ENCODE measurements at places on chromosomes 11 and 22.

DNA sequence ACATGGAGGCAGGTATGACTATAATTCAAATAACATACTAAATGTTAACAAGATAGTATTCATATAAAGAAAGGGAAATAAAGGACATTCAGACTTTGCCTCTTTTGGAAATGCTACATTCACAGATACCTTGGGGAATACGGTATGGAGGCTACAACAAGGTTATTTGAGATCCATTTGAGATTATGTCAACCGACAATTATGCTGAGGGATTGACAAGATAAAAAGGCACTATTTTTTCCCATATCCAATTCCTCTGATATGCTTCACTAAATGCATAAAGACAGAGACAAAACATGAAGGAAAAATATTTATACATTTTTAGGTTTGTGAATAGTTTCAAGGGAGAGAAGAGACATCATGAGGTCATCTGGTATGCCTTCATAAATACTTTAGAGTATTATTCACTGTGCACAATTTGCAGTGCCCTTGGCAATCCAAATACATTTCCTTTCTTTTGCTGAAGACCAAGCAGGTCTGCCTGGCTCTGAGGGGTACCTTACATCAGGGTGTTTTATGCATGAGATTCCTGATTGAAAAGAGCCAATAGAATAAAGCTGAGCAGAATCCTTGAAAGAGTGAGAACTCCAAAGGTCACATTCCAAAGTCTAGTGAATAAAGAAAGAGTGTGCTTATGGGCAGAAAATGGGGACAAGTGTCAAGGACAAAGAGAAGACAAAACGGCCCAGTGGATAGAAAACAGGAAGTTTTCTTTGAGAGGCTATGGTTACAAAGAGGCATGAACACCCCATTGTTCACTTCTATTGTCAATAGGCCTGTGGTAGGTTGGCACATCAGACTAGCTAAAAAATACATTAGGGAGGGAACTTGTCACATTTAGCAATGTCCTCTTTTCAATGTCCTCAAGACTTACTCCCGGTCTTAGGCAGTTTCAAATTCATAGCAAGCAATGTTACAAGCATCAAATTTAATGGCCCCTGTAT, 455.8 kb downstream of the LRRC4C start:
- no peak for DNase-seq

DNA sequence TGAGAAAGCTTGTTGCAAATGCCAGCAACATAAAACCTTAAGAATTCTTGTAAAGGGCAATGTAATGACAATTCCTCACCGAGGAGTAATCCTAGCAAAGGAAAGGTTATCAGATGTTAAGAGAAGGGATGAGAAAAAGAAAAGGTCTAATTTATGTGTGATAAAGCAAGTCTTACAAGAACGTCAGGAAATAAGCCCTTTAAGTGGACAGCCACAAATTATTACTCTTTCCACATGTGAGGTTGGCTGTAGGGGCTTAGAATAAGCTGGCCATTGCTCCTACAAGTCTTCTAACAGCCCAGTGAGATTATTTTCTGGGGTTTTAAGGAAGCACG, 9.3 kb downstream of the LAYN start:
- DNase-seq, result no peak

DNA sequence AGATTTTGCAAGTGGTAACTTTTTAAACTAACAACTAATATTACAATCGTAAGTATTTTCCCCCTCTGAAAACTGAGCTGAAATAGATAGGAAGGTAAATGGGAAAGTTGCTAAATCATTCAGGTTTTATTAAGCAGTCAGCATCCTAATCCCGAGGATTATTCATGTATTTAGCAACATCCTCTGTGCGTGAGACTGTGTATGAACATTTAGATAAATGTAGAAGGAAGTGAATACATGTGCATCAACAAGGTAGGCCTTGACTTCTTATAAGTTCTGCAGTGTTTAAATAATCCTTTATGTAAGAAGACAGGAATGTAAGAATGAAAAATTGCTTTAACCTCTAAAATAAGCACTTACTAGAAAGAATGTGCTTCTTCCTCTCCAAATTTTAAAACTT, 745.9 kb upstream of the TENM4 start:
- DNase-seq, result no peak

- DNase-seq, result no peak
Measured at GRCh38 chr11:46377831-46378230, 3.6 kb upstream of the MDK start.

DNA sequence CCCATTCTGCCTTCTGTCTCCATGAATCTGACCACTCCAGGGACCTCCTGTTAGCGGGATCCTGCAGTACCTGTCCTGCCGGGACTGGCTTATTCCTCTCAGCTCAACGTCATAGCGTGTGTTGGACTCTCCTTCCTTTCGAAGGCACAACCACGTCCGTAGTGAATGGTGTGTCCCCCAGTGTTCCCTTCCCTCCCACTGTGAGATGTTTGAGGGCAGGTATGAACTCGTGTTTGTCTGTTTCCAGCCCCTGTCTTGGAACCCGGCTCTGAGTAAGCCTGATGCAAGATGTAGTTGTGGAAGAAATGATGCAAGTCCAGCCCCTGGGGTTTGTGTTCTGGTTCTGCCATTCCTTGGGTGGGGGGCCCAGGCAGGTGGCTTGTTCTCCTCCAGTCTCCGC, 10.5 kb upstream of the MYEOV start:
- DNase-seq, result no peak

DNA sequence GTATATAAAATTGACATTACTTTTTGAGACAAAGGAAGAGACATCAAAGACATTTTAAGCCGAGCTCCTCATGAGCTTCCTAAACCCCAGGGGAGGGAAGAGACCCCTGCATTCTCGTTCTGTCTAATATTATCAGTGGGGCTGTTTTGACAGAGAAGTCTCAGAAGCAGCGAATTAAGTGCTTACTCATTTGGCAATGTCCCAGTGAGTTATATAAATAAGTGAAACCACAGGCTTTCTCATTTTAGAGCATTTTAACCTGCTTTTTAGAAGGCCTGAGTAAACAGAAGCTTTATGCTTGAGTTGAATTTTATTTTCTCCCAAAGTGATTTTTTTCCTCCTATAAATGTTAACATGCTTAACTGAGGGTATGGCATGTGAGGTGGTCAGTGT, 23.2 kb upstream of the C1QTNF4 start:
- no peak for DNase-seq

DNA sequence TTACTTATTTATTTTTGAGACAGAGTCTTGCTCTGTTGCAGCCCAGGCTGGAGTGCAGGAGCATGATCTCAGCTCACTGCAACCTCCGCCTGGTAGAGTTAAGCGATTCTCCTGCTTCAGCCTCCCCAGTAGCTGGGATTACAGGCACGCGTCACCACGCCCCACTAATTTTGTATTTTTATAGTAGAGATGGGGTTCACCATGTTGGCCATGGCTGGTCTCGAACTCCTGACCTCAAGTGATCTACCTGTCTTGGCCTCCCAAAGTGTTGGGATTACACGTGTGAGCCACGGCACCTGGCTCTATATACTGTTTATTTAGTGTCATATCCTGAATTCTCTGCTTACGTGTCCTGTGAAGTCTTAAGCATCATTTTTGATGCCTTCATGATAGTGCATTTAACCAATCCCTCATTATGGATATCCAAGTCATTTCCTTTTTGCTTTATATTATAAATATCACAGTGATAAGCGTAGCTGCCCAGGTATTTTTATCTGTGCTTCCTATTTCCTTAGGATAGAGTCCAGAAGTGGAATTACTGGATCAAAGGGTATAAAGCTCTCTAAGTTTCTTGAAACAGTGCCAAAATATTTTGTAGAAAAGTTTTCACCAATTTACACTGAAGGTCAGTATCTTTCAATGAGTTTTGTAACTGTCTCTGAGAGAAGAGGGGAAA, 871 bp upstream of the SIDT2 start:
- DNase-seq, result no peak

GRCh38 chr11:104609311-104610085, 288.8 kb downstream of the CASP12 start:
- peak; percentile 54 for DNase-seq

DNA sequence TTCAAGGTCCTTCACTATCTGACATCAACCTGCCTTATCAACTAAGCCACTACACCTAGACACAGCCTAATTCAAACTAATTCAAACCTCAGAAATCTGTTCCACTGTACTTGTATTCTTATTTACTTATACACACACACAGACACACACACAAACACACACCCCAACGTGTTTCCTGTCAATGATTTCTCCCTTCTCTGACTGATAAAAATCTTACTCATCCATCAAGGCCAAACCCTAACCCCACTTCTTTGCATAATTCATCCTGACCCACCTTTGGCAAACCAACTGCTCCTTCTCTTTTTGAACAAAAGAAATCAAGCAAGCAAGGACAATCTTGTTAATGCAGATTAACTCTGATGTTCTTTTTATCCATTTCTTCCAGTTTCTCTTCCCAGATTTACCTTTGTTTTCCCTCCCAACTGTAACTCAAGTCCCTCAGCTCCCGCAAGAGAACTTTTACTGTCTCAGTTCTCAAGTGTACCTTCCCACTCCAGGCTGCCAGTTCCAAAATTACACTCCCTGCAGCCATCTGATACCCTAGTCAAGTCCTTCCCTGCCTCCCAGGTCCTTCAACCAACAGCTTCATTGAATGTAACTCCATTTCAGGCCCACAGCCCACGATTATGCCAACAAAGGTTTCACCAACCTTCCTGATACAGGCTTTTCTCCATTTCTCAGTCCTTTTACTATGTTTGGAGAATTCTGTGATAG, 78.3 kb downstream of the PAK1 start:
- no peak for DNase-seq

DNA sequence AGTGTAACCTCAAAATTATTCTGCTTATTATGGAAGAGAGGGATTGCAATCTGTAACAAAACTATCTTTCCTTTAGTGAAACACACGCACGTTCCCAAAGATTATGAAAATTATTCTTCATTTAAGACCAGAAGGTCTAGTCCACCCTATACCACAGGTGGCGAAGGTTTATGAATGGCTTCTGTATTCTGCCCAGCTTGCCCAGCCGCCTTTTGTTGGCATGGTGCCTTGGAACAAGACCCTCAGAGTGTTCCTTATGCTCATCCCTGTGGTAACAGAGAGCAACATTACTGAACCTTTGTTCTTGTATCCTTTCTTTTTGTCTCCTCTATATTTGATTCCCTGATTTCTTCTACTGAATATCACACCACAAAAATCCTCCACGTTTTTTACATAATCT, 116.4 kb downstream of the FAR1 start:
- no peak for DNase-seq

- DNase-seq, result no peak
Measured at GRCh38 chr11:15342163-15342562, 227.4 kb downstream of the INSC start.

DNA sequence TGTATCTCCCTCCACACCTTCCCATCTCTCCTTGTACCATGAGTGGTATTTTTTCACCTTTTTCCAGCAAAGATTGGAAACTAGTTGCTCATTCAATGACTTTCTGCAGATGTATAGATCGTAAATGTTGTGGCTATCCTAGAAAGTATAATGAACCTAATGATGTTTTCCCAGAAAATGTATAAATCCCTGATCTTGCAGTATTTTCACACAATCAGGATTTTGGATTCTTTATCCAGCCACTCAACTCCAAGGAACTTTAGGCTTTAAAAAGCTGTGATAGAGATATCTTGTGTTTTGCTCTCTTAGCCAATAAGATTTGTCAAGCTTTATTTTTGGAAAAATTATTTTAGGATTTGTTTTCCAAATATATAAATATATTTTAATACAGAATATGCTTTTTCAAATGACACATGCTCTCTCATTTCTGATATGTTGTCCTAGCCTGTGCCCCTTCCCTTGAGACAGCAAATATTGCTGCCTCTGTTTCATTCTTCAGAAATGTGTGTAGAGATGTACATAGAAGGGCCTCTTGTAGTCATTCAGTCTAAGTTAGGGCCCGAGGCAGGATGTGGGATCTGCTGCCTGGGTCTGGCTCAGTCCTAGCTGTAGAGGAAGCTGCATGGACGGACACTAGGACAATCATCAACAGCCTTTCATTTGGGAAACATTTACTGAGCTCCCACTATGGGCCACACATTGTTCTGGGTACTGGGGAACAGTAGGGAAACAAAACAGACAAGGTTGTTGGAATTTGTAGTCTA, 62.4 kb downstream of the NAV2 start:
- no peak for DNase-seq

DNA sequence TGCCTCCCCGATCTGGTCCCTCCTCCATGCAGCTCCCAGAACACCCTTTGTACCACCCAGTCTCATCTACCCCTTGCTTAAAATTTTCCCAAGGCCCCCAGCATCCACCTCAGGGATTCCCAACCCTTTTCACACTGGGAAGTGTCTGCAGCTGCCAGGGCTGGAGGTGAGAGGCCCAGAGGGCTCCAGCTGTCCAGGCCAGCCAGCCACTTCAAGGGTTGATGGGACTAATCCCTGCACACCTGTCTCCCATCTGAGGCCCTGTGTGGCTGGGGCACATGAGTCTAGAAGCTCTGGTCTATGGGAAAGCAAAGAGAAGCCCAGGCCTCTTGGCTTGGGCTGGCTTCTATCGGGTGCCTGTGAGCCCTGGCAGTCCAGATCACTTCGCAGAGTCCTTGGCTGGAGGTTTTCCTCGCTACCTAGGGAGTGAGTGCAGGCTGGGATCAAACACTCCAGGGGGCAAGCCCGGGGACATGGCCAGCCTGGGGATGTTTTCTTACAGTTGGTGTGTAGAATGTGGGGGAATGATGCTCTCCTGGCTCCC, 41.1 kb upstream of the TPBGL start:
- no peak for DNase-seq

DNA sequence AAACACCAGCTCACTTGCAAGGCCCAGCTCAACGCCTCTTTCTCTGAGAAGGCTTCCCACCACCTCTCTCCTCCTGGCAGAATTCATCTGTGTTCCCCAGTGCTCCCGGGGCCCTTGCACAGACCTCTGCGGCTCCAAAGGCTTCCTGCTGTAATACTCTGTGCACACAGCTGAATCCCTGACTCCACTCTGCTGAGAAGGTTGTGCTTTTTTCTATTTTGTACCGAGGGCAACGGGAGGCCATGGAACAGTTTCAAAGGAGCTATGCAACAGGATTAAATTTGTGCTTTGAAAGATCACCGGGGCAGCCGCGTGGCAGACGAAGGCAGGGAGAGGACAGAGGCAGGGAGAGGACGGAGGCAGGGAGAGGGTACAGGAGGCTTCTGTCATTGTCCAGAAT, 49.2 kb upstream of the SYT7 start:
- no peak for DNase-seq

- no peak for DNase-seq
Measured at GRCh38 chr11:97574976-97575665, 1185.3 kb downstream of the JRKL start.

GRCh38 chr11:14803846-14804245, 88.2 kb downstream of the CYP2R1 start:
- no peak for DNase-seq

GRCh38 chr11:69145050-69145380, 10.7 kb upstream of the SMIM38 start:
- DNase-seq, result no peak

- peak; percentile 61 for DNase-seq
Measured at GRCh38 chr22:44567846-44568493, 69.9 kb upstream of the RTL6 start.
